Hindlimb muscle (tissue), 1 donor: ENCODE measurements at places on chromosomes 1 and 21.

GRCh38 chr21:46022551-46023525 is 41.3 kb downstream of the COL6A1 start:
- no peak for DNase-seq

DNA sequence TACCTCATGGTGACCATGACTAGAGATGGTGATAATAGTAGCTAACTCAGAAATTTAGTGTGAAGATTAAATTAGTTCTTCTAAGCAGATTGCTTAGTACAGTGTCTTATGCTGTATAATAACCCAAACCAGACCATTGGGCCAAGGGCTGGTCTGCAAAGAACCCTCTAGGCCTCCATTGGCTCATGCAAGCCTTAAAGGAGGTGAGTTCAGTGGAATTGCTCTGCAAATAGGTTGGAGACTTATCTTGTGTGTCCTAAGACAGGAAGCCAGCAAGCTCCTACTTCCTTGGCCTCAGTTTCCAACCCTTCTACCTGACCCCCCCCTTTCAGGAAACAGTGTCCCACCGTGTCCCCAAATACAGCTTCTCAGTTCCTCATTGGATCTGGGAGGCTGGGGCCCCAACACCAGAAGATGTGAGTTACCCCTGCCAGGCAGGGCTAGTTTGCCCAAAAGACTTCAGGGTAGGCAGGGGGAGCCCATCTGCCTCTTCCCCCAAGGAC is 1.9 kb upstream of the MEF2D start:
- no peak for DNase-seq

DNA sequence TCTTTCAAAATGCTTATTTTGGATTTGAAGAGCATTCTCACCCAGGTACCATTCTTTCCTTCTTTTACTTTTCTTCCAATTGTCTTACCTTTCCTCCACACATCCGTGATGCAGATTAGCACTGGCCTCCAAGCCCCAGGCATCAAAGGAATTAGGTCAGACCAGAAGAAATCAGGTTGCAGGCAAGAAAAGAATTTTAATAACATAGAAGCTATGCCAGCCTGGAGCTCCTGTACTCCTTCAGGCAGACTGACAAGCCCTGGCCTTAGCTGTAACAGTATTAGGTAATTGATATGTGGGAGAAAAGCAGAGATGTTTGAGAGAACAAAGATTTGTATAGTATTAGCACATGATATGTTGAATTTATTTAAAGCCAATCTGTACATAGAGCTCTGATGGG is 390.4 kb upstream of the ADGRL2 start:
- no peak for DNase-seq

DNA sequence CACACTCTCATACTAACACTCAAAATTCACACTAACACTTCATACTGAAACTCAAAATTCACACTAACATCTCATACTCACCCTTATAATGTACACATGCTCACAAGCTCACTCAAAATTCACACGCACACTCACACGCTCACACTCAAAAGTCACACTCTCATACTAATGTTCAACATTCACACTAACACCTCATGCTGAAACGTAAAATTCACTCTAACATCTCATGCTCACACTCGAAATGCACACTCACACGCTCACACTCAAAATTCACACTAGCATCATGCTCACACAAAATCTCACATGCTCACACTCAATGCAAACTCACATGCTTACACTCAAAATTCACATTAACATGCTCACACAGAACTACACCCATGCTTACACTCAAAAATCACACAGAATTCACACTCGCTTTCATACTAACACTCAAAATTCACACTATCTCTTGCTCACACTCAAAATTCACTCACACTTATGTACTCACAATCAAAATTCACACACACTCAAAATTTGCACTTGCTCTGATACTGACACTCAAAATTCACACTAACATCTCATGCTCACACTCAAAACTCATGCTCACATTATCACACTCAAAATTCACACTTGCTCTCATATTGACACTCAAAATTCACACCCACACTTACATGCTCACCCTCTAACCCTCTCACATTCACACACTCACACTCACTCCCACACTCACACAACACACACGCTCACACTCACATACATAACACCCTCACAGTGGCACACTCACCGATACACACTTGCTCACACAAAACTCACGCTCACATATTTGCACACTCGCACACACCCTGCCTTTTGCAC is 264.4 kb upstream of the VAMP3 start:
- no peak for DNase-seq

DNA sequence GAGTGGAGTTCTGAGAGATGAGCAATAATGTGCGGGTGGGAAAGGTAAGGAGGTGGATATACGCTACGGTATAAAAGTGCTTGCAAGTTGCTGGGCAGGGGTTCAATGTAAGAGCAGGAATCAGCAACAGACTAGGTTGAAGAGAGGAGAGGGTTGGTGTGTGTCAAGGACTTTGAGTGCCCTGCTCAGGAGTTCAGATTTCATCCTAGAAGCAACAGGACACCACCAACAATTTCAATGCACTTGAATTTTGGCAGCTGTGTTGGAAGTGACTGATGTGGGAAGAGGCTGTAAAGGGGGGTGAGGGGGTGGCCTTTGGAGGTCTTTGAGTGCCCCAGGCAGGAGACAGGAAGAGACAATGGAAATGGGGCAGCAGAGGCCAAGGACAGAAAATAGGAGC is 57.3 kb downstream of the RHOU start:
- no peak for DNase-seq

GRCh38 chr1:28108001-28108400 is 19.6 kb upstream of the EYA3 start:
- DNase-seq = no peak

DNA sequence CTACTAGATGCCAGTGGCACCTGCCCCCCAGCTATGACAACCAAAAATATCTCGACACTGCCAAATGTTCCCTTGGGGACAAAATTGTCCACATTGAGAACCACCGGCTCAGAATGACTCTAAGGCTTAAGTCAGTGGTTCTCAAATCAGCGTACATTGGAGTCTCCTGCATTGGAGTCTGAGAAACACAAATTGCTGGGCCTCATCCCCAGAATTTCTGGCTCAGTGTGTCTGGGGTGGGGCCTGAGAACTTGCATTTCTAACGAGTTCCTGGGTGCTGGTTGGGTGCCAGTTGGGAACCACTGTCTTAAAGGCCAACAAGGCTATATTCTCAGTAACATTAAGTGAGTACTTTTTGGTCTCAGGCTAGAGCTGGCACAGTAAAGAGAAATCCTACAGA is 77.7 kb upstream of the GADD45A start:
- no peak for DNase-seq

DNA sequence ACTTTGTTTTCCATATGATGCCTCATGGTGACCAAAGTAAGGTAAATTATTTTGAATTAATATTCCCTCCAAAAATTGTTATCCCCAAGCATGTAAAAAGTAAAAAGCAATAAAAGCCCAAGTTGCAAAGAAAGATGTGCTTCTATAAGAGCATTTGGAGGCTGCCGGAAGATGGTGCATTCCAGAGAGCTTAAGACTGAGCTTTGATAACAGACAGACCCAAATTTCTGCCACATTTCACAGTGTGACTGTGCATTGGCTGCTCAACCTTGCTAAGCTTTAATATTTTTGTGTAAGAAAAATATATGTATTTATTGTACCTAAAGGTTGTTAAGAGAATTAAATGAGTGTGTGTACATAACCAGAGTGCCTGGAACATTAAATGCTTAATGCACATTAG is 67.9 kb downstream of the CYYR1 start:
- no peak for DNase-seq

- DNase-seq = peak; percentile 27
Observed at GRCh38 chr1:180155182-180155682, 563 bp downstream of the QSOX1 start.

DNA sequence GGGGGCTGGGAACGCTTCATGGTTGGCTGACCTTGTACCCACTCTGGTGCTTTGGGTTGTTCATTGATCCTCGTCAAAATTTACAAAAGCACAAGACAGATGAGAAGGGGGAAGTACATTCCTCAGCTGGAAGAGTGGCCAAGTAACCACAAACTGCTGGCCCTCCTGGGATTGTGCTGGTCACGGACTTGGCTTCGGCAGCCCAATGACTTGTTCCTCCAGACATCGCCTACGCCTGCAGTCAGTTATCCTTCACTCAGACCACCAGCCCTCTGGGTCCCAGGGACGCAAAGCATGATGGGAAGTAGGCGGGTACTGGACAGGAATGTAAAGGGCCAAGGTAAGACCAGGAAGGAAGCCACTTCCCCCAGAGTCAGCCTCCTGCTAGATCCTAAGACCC is 53.1 kb downstream of the LMX1A start:
- DNase-seq = no peak

- no peak for DNase-seq
Observed at GRCh38 chr1:103569493-103569892, 1.9 kb upstream of the AMY2B start.

- no peak for DNase-seq
Observed at GRCh38 chr1:211305044-211305443, 21.6 kb upstream of the TRAF5 start.

DNA sequence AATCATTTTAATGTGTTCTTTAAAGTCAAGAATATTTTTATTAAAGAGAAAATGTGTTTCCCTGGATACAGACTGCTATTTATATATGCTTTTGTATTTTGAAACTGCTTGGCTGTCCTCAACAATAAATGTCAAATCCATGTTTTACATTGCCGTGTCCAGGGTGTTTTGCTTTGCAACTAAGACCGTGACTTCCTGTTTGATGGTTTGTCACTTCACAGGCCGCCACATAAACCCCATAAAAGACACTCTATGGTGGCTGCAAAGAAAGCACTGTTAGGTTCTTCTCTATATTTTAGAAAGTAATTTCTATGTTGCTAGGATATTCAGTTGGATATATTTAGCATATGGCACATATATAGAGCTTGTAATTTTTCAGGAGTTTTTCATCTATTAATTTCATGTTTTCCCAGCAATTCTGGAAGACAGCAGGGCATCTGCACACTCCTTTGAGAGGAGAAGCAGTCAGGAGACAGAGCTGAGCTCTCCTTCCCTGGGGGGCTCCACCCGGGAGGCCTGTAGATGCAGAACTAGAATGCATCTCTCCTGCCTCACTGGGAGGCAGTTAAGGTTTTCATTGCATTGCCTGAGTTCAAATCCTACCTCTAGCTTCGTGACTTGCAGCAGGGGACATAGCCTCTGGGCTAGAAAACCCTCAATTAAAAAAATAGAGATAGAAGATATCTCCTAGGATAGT is 33.1 kb downstream of the PRDM2 start:
- no peak for DNase-seq

DNA sequence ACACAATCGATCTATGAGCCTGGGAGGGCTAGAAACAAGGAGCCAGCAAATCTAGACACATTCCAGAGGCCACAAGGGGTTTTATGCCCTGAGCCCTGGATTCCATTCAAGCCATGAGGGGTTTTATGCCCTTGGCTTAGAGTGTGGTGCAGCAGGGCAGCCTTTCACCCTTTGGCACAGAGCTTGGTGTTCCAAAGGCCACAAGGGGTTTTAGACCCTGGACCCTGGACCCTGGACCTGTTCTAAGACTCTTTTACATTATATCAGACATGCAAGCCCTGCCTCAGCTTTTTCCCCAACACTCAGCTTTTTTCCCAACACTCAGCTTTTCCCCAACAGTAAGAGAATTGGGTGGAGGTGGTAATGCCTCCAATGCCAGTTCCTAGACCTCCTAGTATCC is 13.3 kb downstream of the MSTO1 start:
- DNase-seq = no peak

- DNase-seq = no peak
Observed at GRCh38 chr21:45002381-45003204, 62.8 kb downstream of the SLX9 start.

DNA sequence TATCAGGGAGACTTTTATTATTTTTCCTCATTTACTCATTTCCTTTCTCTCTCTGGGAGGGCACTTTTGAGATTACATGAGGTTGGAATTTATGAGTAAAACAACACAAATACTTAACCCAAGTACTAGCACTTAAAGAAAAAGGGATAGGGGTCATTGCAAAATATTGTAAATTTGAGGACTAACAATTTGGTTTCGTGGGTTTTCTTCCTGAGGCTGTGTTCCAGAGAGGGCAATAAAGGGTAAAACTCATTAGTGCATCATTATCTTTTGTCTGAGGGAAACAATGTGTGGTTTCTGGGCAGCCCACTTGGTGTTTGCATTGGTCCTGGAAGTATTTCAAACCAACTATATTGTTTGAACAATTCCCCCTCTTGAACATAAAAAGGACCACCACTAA is 96.5 kb downstream of the GREM2 start:
- DNase-seq = no peak

- no peak for DNase-seq
Observed at GRCh38 chr1:226625832-226626576, 77.4 kb downstream of the STUM start.

DNA sequence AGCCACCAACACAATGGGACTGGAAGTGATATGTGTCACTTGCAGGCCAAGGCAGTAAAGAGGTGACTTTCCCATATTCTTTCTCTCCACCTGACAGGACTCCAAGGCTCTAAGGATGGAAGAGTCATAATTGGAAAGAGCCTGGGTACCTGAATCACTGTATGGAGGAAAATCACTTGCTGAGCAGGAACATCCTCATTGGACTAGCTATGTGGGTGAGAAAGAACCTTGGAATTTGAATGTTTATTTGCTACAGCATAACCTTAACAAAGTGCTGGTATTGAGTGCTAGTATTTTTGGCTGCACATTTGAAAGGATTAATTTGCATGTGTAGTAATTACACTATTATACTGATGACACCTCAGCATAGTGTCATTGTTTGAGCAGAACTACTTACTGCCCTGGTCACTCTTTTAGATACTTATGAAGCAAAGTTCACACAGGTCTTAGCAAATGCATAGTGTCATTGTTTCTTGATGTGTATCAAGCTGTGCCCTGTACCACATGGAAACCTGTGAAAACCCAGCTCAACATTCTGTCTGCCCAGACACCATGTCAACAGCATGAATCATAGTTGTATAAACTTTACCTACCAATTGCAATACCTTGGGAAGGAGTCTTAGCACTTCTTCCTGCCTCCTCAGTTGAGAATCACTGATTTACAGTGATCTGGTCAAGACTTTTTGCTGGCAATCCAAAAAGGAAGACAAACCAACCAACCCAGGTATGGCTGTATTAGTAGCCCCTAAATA is 5.1 kb upstream of the S100A10 start:
- DNase-seq = no peak

DNA sequence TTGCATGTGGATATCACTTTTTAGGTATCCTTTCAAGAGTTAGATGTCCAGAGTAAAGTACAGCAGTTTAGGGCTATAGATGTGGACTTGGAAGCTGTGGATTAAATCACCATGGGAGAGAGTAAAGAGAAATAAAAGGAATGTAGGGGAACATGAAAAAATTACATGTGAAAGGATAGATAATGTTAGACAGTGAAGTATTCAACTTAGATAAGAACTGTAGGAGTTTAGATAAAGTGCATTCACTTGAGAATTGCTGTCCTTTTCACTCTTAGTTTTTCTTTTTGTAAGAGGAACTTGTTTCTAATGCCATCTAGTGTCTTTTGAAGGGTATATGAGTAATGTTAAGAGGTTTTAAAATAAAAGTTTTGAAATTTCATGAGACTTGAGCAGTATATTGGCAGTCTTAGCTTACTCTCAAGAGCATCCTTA is 40.1 kb downstream of the MAST2 start:
- no peak for DNase-seq

GRCh38 chr1:211915924-211916323 is 85.4 kb upstream of the LPGAT1 start:
- DNase-seq = no peak

GRCh38 chr1:16266411-16267118 is 29.6 kb upstream of the CPLANE2 start:
- DNase-seq = no peak
